CD4-positive, alpha-beta T cell treated with Interleukin-17A for 4 hours (primary cell): ENCODE measurements at places on chromosomes 7 and 10.

GRCh38 chr7:116337018-116337417 lies 126.7 kb downstream of the TES start:
- DNase-seq: no peak

DNA sequence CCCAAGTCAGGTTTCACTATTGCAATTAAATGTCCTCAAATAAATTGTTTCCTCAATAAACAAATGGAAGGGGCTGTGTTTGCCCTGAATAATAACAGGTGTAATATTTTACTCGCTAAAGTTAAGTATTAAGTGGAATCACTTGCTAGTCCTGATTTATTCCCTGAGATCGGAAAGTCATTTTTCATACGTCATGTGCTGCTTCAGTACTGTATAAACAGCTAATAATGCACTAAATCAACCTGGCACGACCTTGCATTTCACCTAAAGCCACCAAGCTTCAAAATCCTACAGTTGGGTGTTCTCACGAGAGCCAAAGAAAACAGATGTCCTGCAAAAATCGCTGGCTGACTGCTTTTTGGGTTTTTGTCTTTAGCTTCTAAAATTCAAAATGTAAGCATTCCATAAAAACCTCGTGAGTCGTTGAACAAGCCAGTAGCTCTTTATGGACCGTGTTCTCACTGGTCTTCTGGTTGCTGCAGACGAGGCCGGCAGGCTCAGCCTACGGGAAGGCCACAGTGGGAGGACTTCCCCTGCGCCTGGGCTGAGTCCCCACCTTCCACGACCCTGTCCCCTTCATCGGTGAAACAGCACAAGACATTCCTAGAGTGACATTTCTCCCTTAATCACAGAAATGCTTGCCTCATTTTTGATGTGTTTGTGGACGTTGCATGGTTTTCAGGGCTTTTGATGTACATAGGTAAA lies 17.9 kb upstream of the MNX1 start:
- no peak for DNase-seq

DNA sequence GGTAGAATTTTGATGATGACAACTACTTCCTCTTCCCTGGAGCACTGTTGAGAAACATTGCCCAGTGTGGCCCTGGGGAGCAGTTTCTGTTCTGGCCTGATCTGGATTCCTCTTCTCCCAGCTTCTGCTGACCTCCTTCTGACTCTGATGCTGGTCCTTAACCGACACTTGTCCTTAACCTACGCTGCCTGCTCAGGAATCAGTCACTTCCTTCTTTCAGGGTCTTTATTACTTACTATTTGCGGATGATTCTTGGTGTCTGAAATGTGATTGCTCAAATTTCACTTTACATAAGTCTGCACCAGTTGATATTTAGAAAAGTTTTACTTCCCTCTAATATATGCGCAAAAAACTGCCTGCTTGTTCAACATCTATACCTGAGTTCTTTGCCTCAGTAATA lies 164.1 kb downstream of the PTEN start:
- no peak for DNase-seq

GRCh38 chr10:63753808-63754207 lies 232.6 kb downstream of the REEP3 start:
- DNase-seq: no peak

DNA sequence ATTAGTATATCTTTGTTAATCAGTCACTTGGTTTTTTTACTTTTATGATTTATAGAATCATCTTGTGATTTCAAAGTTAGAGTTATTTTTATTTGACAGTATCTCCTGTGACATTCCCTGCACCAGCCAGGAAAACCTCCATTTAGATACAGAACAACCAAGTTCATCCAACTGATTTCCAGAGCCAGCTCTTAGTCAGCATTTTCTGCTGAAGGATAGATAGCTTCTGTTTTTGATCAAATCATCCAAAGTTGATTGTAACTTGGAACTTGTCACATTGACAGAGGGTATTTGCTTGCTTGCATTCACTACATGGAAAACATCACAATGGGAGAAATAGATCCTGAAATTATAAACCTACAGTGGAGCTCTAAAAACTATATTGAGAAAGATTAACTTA lies 122.6 kb downstream of the PON1 start:
- no peak for DNase-seq

GRCh38 chr7:47320296-47320695 lies 261.6 kb downstream of the TNS3 start:
- no peak for DNase-seq

GRCh38 chr7:151923097-151923876 lies 33.0 kb upstream of the GALNTL5 start:
- no peak for DNase-seq

DNA sequence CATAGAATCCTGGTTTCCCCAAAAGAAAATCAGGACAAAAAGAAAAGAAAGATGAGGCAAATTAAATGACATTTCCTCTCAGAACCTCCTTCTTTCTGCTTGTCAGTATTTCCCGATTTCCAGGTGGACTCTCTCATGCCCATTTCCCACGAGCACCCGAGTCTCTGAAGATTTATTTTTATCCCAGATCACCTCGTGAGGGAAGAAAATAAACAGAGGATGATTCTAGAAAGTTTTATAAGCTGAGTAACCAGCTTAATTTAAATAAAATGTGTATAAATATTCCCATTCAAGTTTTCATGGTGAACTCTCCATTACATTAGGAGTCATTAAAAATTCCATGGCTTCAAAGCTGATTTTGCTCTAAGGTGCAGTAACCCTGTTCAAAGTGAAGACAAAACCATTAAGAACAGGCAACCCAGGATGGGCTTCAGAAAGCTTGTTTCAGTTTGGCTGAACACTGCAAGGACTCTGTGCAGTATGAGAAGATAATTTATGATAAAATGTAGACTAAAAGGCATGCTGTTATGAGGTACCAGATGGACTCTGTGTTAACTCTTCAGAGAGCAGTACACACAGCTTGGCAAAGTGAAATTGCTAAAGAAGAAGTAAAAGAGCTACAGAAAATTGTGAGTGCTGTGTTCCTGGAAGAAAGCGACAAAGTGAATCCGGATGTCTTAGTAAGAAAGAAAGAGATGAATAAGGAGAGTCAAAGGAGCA lies 521.3 kb upstream of the LRRN3 start:
- DNase-seq: no peak

DNA sequence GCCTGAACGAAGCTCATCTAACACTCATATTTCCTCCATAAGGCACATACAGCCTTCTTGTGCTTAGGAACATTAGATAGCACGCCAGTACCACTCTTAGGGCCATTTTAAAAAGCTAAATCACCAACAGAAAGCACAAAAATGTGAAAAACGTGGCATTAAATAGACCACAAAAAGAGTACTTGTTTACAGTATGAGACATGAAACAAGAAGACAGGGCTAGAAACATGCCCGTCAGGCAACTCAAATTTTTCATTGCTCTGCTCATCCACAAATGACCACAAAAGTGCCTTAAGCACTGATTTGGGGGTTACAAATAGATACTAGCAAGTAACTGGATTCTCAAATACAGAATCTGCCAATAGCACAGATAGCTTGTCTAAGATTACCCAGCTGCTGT lies 67.8 kb downstream of the ELMO1 start:
- no peak for DNase-seq

GRCh38 chr7:51456431-51457060 lies 139.9 kb upstream of the COBL start:
- no peak for DNase-seq

- no peak for DNase-seq
These were observed 25.7 kb downstream of the ARL5B start for GRCh38 chr10:18684953-18685352.

DNA sequence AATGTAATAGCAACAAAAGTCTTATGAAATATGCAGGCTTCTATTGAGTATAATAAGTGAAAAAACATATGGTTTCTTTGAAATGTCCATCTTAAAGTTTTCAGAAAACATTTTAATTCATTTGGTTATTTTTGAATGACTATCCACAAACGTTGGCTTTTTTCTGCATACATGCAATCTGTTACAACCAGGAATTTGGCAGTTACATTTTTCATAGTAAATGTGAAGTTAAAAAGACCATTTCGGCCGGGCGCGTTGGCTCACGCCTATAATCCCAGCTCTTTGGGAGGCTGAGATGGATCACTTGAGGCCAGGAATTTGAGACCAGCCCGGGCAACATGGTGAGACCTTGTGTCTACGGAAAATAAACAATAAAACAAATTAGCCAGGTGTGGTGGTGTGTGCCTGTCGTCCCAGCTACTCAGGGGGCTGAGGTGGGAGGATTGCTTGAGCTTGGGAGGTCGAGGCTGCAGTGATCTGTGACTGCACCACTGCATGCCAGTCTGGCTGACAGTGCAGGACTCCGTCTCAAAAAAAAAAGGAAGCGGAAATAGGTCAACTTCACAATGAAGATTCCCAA lies 73.9 kb upstream of the NMT2 start:
- no peak for DNase-seq

- DNase-seq: no peak
These were observed 533.8 kb downstream of the GALNT17 start for GRCh38 chr7:71665716-71666115.

- no peak for DNase-seq
These were observed 613.7 kb upstream of the MKI67 start for GRCh38 chr10:128739930-128740329.

- no peak for DNase-seq
These were observed 483.9 kb downstream of the GRM8 start for GRCh38 chr7:126768836-126769235.

- no peak for DNase-seq
These were observed 91.7 kb upstream of the PDGFA start for GRCh38 chr7:611281-611810.

DNA sequence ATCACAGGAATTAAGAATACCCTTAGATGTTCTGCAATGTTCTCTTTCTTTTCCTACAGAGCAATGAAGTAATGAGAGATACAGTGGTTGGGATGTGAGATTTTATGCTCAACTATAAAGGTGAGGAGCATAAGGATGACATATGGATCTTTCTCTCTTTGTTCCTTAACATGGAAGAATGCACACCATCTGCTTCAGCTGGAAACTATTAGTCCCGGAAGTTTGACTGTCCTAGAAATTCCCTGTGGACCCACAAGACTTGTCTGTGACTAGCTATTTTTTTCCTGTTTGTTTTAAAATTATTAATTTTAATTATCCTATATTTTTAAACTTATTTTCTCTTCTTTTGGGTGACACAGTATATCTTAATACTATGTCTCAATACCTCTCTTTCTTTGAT lies 80.2 kb downstream of the DKK1 start:
- no peak for DNase-seq

GRCh38 chr7:7695111-7695817 lies 23.1 kb downstream of the RPA3 start:
- no peak for DNase-seq

DNA sequence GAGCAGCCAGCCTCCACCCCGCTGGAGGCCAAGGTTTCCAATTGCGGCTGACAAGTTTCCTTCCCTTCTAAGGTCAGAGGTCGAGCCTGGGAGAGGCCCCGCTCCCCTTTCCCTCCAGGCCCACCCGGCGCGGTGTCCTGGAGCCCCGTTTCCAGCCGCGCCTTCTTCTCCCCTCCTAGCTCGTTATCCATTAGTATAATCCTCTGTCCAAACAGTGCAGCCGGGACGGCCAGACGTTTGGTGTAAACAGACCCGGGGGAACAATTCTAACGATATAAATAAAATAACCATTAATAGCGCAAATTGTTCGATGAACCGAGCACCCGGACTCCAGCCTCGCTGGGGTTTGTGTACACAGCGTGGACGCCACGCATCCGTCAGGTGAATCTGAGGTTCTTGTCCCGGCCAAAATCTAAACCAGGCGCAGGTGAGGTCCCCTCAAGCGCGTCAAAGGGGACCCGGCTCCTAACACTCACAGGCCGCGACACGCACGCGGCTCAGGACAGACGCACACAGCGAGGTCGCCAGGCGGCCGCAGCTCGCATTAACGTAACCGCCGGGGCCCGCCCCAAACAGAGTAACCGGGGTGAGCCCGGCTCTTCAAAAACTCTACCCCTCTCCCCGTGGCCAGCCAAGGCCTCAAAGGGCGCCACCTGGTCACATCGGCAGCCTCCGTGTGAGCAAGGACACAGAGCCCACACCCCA lies 10.8 kb upstream of the NKX2-3 start:
- no peak for DNase-seq

GRCh38 chr10:77927402-77928246 lies 1.1 kb upstream of the DLG5 start:
- no peak for DNase-seq

DNA sequence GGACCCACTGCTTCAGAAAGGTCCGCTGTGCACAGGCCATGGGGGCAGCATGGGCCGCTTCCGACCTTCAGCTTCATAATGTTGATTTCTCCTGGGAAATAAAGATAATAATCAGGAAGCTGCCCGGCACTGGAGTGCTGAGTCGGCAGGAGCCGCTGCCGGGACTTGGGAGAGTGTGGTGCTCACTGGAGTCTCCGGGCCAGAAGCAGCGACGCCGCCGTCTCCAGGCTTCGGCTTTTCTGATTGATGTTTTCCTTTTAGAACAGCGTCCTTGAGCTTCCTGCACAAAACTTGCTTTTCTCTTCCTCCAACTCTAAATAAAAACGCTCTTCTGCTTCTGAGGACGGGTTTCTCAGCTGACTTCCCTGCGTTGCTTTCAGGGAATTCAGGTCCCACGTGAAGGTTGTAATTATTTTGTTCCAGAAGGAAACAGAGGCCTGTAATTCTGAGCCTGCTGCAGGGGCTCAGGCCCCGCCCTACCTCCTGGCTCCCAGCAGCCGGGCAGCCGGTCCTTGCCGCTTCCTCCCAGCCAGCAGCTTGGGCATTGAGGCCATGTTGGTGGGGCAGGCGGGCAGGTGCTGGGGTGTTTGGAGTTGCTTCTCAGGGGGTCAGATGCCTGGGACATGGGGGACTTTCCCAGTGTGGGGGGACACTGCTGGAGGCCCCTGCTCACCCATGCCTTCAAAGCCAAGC lies 14.7 kb downstream of the PWWP2B start:
- DNase-seq: no peak

GRCh38 chr7:2154831-2155230 lies 77.9 kb downstream of the MAD1L1 start:
- DNase-seq: no peak
